Endothelial cell of umbilical vein (primary cell): ENCODE measurements at places on chromosomes 3 and 15. TPM values are rescaled to one million over a fixed set of nuclear protein-coding genes. Genes with fewer than 3 reads are reported as not detected.

DNA sequence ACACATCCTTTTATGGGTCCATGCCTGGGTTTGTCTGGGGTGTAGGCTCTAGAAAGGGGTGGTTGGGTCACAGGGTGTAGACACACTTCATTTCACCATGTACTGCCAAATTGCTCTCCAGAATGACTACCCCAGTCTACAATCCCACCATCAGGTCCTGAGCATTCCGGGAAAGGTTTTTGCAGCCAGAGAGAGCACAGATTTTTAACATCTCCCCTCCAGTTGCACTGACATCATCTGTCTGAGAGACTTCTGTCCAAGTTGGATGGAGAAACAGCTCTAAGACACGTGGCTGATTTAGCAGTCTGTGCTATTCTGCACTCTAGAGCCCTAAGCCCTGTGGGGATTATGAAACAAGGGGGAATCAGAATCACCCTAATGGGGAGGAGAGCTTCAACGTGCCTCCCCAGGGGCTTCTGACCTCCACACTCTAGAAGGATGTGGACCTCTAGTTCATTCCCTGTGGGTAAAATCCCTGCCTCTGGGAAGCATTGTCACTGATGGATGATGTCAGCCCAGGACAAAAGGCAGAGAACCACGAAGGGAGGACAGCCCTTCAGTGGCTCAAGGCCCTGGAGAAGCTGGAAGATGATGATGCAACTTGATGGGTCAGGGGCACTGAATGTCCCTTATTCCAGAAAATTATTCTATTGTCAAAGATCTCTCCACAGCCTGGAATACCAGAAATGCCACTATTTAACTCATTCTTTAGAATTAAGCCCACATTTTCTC is 71.5 kb downstream of the CD200R1L start:
- no peak for DNase-seq

DNA sequence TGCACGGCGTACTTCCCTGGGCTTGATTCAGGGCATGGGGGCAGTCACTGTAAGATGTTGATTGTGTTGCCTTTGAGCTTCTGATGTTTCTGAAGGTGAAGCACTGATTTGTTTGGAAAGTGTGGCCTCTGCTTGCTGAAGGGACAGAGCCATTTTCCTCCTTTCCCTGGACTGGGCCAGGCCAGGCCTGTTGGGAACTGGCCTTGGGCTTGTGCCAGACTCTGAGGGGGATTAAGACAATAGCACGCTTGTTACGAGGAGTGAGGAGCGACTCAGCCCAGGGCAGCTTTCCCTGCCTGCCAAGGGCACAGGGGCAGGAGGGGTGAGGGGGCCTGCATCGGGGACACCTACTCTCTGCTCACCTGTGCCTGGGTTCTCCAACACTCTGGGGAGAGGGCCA is 42.9 kb downstream of the LINGO1 start:
- DNase-seq = peak; percentile 12

Gene SHC4
- total RNA-seq = 0.20 TPM in 1 of 2 replicates, not detected in the other

- DNase-seq = no peak
Measured at GRCh38 chr3:122013448-122013925, 8.6 kb downstream of the ILDR1 start.

Gene ARID3B
- total RNA-seq = 9.5 and 10.0 TPM in 2 replicates

- DNase-seq = no peak
Measured at GRCh38 chr3:44125246-44125645, 116.4 kb upstream of the TOPAZ1 start.

Gene CHRFAM7A
- total RNA-seq = 7.1 and 9.1 TPM in 2 replicates

DNA sequence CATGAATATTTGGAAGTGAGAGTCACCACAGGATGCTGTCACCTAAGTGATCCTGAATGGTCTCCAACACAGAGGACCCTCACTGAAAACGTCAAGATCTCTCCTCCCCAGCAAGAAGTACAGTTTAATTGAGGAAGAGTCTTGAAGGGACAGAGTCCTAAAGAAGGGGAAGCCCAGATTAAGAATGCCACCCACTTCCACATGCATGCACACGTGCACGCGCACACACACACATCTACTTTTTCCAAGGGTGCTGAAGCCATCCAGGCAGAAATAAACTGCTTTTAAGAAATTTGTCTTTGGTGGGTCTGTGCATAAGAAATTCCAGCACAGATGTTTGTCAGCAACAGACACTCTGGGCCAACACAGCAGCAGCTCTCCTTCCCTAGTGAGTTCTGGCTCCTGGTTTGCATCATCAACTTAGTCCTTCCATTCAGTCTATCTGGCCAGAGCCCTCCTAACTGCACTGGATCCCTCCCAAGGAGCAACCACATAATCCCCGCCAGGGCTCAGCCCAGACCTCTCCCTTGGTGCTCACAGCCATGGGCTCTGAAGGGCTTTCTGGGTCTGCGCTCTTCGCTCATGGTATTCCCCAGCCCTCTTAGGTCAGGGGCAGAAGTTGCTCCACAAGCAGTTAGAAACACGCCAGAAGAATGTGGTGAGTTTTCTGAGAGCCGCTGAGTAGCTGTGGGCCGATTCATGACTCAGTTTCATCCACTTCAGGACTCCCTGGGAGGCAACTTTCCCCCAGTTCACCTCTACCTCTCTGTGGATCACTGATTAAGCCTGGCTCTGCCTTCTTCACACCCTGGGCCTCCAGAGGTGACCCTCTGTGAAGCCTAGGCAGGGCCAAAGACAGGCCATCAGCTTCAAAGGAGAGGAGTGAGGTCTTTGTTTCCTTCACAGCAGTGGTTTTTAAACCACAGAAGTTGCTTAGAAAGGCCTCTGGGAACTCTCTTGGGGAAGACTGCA is 132.6 kb upstream of the LIPC start:
- DNase-seq = no peak

GRCh38 chr3:148796799-148797198 is 30.8 kb upstream of the CPB1 start:
- DNase-seq = no peak

DNA sequence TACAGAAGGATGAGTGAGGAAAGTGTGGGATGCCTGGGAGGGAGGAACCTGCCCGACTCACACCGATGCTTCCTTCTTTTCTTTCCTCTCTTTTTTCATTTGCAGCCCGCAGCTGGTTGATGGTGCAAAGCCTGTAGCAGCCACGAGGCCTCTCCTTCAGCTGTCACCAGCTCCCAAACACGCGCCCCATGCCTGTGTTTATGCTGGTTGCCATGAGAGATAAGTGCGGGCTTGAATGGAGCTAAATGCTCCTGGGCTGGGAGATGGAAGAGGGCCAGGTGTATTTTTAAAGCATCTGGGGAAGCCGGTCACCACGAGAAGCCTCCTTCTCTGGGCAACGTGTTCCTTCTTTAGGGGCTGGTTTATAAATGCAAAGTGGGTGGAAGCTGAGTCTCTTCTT is 9.3 kb downstream of the COLQ start:
- no peak for DNase-seq

DNA sequence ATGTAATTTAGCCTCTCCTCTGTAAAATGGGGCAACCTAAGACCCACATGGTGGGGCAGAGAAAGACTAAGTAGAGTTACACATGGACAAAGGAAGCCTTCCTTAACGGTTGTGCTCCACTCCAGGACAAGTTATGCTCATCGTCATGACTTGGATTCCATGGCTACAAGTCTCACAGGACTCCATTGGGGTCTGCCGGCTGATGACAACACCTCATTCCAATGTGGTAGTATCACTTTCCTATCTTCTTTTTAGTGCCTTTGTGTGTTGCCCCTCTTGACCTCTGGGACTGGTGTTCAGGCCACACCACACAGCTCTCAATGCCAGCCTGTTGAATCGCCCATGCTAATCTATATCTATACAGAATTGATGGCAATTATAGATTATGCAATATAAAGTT is 181.3 kb upstream of the WNT5A start:
- no peak for DNase-seq
